ENCODE measurements at places on chromosomes 3 and 15.

GRCh38 chr3:186946756-186947375 lies 16.5 kb downstream of the ST6GAL1 start:
- no peak for DNase-seq

DNA sequence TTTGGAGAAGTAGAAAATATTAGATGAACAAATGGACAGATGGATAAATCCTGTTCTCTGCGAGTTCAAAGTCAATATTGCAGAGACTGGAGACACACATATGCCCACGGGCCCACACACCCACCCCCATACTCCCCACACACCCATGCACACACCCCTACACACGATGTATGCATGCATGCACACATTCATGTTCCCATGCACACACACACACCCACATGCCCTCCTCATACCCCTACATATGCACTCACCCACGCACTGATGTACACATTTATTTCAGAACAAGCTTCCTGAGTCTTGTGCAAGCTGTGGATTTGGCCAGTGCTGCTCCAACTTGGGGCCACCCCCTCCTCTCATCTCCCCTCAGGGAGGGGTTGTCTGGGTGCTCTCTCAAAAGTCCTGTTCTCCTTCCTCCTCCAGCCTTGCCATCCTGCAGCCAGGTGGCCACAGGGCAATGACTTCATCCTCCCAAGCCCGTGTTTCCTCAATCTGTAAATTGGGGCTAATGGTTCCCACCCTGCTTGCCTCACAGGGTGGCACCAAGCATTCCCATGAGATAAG lies 16.4 kb downstream of the MAPKAPK3 start:
- DNase-seq, result no peak

- no peak for DNase-seq
Observed at GRCh38 chr3:190826018-190826417, 36.5 kb downstream of the GMNC start.

- no peak for DNase-seq
Observed at GRCh38 chr3:57783186-57784088, 27.3 kb downstream of the SLMAP start.

DNA sequence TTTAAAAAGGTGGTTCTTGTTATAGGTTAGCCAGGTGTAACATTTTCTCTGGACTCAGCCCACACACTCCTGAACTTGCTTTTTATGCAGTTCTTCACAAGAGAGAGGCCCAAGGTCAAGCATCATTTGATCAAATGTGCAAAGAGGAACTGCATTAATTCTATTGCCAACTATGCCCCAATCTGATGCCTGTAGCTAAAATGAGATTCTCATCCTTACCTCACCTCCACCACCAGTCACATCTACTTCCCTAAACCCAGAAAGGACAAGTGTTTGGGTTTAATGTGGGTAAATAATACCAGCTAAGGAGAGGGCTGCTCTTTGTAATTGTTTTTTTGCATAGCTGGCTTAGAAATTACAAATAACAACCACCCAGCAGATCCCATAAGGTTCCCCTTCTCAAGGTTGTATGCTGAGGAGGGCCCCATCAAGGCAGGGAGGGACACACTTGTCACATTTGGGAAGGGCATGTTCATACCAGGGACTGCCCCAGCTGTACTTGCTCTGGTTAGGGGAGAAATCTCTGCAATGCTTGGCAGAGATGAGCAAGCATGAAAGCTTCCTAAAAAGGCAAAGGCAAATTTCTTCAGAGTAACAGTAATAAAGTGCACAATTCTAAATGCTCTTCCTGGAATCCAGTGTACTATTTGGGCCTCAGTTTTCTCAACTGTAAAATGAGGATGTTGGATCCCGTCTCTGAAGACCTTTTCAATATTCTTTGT lies 76.2 kb downstream of the TGFBR2 start:
- DNase-seq, result no peak

DNA sequence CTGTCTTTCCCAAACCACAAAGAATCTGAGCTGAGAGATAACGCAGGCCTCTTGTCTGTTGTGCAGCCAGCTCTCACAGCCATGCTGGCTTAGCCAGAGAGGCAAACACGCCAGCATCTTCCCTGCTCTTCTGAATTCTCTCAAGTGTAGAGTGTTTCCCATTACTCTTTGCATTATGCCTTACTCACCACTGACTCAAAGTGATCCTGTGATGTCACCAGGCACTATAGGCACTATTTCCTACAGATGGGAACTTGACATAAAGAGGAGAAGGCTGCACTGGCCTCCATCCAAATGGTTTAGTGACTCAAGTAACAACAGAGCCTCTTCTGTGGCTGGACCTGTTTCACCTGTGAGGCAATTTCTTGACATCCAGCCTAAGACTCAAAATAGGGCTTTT lies 44.4 kb downstream of the PDZRN3 start:
- no peak for DNase-seq

DNA sequence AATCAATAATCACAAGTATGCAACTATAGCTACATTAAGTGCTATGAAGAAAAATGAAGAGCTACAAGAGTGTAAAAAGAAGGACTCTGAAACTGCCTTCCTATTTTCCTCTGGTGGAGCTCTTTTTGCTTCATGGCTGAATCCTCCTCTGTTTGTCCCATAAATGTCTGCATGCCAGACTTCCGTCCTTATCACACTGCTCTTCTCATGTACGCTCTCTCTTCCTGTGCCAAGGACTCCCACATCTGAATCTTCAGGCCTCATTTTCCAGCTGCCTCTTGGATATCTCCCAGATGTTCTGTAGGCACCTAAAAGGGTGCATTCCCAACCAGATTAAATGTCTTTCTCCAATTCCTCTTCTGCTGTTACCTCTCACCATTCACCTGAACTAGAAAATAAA lies 123.7 kb downstream of the MECOM start:
- DNase-seq, result no peak

GRCh38 chr3:117887901-117888300 lies 1146.7 kb downstream of the IGSF11 start:
- DNase-seq, result no peak

DNA sequence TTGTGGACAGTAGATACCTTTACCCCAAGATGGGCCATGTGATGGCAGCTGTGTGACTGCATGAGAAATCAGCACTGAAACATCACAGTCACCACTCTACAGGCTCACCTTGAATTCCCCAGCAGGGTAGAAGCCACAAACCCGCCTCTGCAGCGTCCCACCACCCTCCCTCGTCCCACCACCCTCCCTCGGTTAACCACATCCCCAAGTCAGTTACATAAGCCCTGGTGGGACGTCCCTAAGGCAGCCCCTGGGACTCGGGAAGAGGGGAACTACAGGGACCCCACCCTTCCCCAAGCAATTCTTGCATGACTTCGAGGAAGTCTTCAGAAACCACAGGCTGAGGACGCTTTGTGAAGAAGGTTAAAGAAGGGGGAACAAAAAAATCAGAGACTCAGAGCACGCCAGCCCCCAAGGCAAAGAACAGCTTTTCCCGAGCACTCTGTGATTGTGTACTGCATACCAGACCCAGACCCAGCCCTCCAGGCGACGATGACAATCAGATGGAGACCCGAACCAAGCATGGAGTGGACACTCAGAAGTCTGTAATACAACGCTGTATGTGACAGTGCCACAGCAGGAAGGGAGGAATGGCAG lies 60.5 kb downstream of the SH3BP5 start:
- DNase-seq, result no peak
